ENCODE measurements at places on chromosomes 4 and X.

- DNase-seq: no peak
Measured at GRCh38 chr4:88446124-88446523, 10.8 kb upstream of the HERC5 start.

- no peak for DNase-seq
Measured at GRCh38 chr4:154030746-154031145, 241.9 kb upstream of the SFRP2 start.

GRCh38 chr4:180281724-180282123, 1961.5 kb upstream of the TENM3 start:
- DNase-seq: no peak

DNA sequence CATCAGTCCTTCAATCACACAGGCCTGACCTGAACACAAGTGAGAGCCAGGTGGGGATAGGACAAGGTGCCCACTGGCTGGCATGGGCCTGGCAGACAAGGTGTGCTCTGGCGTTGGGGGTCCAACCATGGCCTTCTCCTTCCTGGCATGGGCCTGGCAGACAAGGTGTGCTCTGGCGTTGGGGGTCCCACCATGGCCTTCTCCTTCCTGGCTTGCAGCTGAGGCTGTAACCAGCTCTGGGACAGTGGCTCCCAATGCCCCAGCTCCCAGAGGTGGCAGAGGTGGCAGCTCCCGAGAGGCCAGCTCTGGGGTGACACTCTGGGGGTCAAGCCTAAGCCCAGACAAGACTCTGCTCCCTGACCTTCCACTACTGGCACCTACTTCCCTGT, 62.6 kb downstream of the JAKMIP1 start:
- DNase-seq: no peak

DNA sequence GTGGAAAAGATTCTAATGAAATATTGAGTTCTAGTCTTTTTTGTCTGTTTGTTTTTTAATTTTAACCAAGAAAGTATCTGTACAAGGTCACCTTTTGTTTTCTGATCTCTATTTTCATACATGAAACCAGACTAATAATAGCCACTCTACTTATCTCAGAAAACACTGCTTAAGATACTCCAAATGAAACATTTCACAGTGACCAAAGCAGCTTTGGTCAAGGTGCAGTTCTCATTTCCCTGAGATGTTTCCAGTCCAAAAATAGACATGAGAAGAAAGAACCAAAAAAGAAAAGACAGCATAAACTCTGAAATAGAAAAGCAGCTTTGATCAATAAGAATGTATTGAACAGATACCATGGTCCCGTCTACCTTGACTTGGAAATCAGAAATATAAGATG, 782.8 kb downstream of the RAB28 start:
- DNase-seq: no peak

GRCh38 chrX:44778254-44778653, 65.6 kb upstream of the DUSP21 start:
- DNase-seq: no peak

- no peak for DNase-seq
Measured at GRCh38 chrX:124726881-124727280, 380.5 kb downstream of the SH2D1A start.

DNA sequence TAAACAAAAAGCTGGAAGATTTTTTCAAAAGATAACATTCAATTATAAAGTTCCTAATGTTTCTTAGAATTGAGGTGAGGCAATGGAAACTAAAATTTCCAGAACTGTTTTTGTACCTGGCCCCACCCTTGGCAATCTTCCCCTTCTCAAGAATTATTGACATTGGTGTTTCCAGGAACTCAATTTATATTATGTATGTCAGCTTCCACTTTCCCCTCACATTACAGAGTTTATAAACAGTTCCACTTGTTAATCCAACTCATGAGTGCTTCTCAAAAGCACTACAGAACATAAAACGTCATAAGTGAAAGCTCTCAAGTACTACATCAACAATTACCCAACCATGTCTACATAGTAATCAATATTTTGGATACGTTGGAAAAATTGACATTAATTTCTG, 107.4 kb downstream of the FAM13A start:
- DNase-seq: no peak

DNA sequence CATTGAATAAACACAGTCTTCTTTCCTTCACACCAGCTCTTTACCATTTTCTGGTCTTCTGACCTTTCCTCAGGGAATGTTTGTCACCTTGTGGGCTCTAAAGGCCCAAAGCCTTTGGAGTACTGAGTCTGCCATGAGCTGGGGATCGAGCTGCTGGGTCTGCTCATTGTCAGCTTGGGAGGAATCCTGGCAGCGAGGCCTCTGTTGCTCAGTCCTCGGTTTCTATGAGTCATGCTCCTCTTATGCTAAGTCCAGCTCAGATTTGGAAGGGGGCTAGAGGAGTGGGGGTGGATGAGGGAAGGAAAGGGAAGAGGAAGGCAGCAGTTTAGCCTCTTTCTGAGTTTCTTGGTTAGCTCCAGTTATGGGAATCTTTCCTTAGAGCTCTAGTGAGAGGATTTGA, 31.1 kb downstream of the NHSL2 start:
- no peak for DNase-seq

DNA sequence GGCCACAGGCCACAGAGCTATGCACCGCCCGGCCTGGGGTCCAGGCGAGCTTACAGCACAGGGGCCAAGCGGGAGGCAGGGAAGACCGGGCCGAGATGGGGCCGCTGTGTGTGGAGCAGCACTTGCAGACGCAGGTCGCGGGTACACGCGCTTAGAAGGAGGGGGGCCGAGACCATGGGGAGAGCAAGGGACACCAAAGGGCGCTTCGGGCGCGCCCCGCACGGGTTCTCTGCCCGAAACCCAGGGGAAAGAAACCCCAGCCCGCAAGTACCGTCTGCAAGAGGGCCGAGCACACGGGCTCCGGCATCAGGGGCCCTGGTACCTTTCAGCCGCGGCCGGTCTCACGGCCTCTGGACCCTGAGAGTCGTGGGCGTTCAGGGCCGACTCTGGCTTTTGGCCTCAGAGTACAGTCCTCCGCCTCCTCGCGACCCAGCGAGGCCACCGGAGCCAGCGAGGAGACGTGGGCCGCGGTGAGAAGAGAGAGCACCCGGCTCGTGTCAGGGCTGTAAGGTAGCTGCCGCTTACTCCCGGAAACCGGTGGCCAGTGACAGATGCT, 342 bp downstream of the EOLA2 start:
- DNase-seq: no peak

- no peak for DNase-seq
Measured at GRCh38 chr4:62591756-62592155, 1391.6 kb downstream of the ADGRL3 start.

DNA sequence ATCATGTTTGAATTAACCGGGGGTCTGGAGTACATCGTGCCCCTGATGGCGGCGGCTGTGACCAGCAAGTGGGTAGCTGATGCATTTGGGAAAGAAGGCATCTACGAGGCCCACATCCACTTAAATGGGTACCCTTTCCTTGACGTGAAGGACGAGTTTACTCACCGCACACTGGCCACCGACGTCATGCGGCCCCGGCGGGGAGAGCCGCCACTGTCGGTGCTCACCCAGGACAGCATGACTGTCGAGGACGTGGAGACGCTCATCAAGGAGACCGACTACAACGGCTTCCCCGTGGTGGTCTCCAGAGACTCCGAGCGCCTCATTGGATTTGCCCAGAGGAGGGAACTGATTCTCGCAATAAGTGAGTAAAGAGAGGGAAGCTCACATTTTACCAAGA, 56.9 kb downstream of the CLCN4 start:
- DNase-seq: no peak

DNA sequence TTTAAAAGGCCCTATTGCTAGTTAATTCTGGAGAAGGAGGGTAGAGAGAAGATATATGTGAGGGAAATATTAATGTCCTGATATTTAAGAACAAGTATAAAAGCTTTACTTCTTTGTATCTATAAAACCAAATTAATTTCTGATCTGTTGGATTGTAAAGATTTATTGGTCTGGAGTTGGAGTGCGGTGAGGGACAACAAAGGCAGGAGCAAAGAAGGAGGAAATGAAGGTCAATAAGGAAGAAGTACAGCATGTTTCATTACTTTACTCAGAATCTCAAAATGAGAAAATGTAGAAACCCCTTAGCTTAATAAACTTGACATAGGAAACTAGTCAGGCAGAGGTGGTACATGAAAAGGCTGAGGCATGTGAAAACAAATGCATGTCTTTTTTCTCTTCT, 192.9 kb downstream of the PALLD start:
- no peak for DNase-seq

GRCh38 chrX:87583679-87584078, 66.1 kb downstream of the KLHL4 start:
- DNase-seq: peak; percentile 13

GRCh38 chr4:60249784-60250183, 950.3 kb upstream of the ADGRL3 start:
- no peak for DNase-seq

DNA sequence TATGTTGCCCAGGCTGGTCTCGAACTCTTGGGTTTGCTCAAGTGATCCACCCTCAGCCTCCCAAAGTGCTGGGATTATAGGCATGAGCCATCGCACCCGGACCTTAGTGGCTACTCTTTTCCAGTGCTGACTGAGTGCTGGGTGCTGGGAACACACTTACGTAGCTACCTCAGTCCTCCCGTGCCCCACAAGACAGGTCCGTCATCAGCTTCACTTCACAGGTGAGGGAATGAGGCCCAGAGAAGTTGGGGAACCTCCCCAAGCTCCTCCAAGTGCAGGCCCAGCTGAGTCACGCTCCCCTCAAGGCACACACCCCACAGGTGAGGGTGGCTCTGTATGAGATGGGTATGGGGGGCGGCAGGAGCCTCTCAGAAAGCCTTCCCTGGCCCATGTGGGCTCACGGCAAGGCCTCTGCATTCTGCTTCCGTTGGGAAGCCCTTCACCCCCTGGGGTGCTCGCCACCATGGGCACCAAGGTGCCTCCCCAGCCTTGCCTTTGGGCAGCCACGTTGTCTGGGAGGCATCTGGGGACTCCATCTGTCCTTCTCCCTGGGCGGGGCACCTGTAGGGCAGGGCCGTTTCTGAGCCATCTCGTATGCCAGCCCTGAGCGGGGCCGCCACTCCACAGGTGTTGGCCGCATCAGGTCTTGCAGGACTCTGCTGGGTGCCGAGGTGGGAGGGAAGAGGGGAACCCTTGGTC, 28.4 kb downstream of the NSG1 start:
- DNase-seq: no peak

DNA sequence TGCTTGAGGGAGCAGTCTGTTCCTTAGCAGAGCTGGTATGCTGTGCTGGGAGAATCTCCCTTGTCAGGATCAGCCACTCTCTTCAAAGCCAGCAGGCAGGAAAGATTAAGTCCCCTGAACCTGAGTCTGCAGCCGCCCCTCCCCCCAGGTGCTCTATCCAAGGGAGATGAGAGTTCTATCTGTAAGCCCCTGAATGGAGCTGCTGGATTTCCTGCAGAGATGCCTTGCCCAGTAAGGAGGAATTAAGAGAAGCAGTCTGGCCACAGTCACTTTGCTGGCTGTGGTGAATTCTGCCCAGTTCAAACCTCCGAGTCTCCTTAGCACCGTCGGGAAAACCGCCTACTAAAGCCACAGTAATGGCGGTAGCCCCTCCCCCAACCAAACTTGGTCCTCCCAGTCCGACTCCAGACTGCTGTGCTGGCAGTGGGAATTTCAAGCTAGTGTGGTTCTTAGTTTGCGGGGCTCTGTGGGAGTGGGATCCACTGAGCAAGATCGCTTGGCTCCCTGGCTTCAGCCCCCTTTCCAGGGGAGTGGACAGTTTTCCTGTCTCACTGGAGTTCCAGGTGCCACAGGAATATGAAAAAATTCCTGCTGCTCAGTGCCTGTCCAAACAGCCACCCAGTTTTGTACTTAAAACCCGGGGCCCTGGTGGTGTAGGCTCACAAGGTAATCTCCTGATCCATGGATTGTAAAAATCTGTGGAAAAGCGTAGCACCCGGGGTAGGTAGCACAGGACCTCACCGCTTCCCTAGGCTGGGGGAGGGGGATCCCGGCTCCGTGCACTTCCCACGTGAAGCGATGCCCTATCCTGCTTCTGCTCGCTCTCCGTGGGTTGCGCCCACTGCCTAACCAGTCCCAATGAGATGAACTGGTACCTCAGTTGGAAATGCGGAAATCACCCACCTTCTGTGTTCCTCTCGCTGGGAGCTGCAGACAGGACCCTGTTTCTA, 38.0 kb downstream of the RAB28 start:
- no peak for DNase-seq

DNA sequence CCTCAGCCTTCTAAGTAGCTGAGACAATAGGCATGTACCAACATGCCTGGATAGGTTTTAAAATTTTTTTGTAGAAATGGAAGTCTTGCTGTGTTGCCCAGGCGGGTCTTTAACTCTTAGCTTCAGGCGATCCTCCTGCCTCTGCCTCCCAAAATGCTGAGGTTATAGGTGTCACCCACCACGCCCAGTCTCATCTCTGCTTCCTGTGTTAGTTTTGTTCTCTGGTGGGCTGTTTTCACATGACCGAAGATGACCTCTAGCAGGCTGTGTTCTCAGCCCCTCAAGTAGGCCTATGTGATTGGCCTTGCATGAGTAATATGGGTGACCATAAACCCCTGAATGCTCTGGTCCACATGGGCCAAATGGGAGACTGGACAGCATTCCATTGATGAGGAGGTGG, 56.8 kb upstream of the MSANTD1 start:
- no peak for DNase-seq

GRCh38 chrX:7024850-7025249, 122.7 kb upstream of the STS start:
- no peak for DNase-seq

DNA sequence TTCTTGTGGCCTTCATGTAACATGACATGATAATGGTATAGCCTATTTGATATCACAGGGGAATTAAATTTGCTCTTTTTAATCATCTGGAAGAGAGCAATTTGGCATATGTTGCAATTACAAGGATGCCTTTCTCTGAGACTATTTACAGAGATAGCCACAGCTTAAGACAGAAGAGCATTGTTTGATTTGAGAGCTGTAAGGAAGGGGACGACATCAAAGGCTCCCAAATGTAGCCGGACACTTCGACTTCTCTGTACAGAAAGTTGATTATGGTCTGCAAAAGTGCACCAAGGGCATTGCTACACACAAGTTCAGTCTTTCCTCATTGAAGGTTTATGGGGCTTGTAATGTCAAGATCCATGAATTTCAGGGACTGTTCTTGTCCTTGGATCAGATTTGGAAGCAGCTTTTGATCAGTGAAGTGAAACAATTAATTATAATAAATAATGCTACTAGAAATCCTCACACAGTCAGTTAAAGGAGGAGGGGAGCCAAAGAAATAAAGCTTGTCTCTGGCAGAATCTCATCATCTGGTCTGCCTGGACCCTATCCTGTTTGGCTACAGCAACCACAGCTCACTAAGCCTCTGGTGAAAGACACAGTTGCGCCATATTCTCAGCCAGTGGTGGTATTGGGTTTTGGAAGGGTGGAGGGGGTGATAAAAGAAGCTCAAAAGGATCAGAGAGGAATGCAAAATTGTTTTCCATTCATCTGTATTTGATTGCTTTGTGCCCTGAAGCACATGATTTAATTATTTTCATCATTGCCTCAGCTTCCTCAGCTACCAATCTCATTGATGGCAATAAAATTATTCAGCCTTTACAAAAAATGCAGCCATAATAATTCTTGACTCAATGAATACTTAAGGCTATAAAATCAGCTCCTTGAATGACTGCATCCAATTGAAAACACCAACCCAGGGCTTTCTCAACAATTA, 654.3 kb upstream of the LCORL start:
- no peak for DNase-seq

GRCh38 chr4:26851129-26851528, 9.5 kb upstream of the STIM2 start:
- no peak for DNase-seq

- DNase-seq: peak; percentile 29
Measured at GRCh38 chr4:148443512-148444295, 1.5 kb upstream of the NR3C2 start.

All from stimulated activated CD4-positive, alpha-beta T cell treated with anti-CD3 and anti-CD28 coated beads, Interleukin-2, amount 100 ng/mL, for 48 hours (primary cell).